ENCODE measurements at places on chromosomes 7 and 10.

DNA sequence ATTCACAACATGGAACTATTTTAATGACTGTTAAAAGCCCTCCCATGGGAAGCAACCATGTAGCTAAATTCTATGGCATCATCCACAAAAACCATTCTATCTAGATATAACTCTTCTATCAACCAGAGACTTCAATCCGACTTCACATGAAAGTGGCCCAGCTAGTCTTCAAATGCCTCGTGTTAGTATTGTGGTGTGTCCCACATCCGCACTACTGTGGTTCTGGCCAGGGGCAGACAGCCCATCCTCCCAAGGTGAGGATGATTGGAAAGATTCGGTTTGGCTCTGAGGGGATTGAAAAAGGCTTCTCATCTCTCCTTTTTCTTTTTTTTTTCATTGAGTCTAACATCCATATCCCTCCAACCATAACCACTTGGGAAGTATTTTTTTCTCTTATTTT is 253.0 kb upstream of the KLF6 start:
- DNase-seq: no peak

DNA sequence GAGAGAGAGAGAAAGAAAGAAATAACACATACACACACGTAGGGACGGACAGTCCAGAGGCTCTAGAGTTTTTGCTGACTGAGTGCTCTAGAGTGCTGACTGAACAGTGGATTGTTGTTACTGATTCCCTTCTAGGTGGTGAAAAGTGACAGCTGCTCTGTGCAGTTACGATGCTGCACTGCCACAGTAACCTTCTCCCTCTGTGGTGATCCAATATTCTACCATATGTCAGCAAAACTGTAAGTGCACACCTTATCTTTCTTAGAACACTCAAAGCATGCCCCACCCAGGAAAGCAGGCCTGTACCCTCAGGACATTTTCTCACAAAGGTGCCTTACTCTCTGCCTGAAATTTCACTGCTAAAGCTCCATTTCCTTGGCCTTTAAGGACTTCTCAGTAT is 1023.5 kb downstream of the TYW1 start:
- no peak for DNase-seq

DNA sequence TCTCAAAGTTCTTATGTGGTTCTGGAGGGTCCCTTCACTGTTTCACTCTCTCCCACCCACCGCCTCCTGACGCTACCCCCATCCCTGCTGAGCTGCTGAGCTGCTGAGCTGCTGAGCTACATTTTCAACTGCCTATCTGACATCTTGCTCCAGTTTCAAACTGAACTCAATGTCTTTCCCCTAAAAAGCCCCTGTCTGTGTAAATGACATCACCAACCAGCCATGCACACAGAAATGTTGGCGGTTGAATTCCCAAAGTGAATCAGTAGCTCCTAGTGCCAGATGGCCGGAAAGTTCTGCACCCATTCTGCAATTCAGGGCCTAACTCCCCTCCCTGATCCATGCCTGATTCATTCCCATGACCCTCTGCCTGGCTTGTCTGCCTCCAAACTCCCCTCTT is 71.2 kb downstream of the WNT2 start:
- no peak for DNase-seq

- DNase-seq: no peak
Measured at GRCh38 chr10:103669243-103669929, 175.9 kb downstream of the NEURL1 start.

GRCh38 chr10:119445935-119446317 is 96.6 kb downstream of the RGS10 start:
- no peak for DNase-seq

Measured in stimulated activated CD4-positive, alpha-beta T cell treated with anti-CD3 and anti-CD28 coated beads, Interleukin-4, amount 100 ng/mL, for 4 hours (primary cell).